ENCODE measurements at places on chromosomes 2 and 18. TPM values are rescaled to one million over a fixed set of nuclear protein-coding genes. Genes with fewer than 3 reads are reported as not detected.

CRACDL gene
- 1.4 TPM for total RNA-seq

DNA sequence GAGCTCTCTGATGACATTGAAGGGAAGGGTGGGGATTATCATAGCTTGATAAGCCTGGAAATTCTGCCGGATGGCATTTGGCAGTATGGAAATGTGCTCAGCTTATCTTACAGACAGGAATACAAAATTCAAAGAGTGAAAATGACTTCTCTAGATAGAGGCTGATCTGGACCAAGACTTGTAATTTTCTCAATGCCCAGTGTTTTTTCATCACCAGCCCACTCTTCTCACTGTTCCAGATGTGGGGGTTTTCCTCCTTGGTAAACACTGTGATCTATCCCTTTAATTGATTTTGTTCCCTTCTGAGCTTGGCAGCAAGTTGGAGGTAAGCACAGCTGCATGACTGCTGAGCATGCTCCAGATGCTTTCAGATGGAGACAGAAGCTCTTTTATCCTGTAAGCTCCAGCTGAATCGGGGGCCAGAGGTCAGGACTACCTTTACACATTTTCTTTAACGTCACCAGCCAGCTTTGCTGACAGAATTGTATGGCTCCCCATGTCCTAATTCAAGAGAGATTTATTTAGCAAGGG lies 287.4 kb upstream of the TCF4 start:
- no peak for DNase-seq

TRIM43B gene
- not detected for total RNA-seq

NGEF gene
- 6.1 TPM for total RNA-seq

GRCh38 chr2:674321-674985 lies 2.8 kb downstream of the TMEM18 start:
- no peak for DNase-seq

- DNase-seq, result no peak
Measured at GRCh38 chr2:66275984-66276383, 158.9 kb upstream of the MEIS1 start.

- DNase-seq, result no peak
Measured at GRCh38 chr2:66579186-66580126, 144.5 kb downstream of the MEIS1 start.

DNA sequence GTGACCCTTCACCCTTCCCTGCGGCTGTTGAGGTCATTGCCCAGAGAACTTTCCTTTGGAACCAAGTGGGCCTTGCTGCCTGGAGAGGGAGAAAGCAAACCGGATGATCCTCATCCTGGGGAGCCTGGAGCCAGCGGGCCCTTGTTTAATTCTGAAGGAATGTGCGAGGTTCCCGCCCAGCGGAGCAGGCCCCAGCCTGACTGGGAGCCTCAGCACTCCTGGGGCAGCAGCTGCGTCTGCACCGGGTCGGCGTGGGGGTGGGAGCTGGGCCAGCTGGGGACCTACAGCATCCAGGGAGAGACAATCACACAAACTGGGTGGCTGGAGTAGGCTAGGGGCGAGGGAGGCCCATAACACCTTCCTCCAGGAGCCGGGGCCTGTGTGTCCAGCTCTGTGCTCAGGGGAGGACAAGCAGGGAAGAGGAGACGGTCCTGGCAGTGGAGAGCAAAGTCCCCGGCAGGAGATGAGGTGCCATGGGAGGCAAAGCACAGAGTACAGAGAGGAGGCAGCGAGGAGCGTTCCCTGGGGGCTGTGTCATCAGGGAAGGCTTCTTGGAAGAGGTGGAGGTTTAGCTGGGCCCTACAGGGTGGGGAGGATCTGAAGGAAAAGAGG lies 61.9 kb upstream of the HAAO start:
- peak; percentile 72 for DNase-seq

- no peak for DNase-seq
Measured at GRCh38 chr2:219759801-219760200, 132.4 kb downstream of the SLC4A3 start.

DNA sequence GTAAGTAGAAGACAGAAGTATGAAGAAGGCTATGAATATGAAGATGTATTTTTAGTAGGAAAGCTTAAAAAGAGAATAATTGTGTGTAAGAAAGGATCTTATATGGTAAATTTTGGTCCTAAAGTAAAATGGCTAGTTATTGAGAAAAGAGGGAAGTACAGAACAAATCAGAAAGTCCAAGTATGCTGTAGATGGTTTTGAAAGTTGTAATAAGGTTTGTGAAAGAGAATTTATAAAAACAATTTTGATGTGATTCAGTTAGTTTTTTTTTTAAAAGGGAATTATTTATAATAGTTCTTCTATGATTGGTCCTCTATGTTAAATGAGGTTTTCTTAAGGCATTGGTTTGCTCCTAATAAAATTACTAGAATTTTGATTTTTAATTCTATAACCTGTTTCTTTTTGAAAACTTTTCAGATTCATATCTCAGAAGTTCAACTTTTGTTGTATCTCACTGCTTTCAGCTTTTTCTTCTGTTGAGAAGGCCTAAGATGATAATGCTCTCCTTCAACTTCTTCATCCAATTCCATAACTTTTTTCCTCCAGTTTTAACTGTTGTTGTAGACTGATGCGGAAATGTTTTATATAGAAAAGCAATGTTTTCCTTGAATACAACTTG lies 322.7 kb downstream of the NOL4 start:
- DNase-seq, result no peak

GRCh38 chr2:42150159-42150558 lies 19.0 kb upstream of the EML4 start:
- DNase-seq, result no peak

IL18RAP gene
- total RNA-seq, result not detected

All from bronchial epithelial cell (primary cell).